ENCODE measurements at places on chromosomes 16 and 17.

- DNase-seq: no peak
Observed at GRCh38 chr16:24139282-24139681, 116.9 kb upstream of the CACNG3 start.

- no peak for DNase-seq
Observed at GRCh38 chr16:11235703-11235991, 20.4 kb downstream of the SOCS1 start.

DNA sequence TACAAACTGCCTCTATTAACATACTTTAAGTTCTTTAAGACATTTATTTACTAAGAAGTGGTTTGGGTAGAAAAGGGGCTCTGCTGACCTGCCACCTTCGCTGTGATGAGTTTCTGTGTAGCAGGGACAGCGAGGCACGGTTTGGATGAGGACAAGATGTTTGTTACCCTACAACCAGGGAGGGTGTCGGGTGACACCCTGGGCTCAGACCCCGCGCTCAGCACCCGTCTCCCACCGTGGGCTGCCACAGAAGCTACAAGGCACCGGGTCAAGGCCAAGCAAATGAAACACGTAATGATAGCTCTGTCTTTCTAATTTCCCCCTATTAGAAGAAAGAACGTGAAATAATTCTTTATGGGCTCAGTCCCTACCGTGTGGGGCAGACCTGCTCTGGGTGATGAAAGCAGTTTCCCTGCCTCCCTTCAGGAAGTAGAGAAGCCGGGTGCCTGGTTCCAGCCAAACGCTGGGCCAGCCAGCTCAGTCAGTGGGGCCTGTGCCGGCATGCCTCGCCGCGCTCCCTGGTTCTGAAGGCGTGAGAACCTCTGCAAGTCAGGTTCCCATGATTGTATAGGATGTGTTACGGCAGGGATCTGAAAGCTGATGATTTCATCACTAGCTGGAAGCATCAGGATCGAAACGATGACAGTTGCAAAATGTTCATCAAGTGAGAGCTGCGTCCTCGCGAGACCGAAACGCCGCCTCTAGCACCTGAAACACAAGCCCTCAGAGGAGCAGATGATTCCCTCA lies 3.9 kb downstream of the ZNF750 start:
- no peak for DNase-seq

GRCh38 chr16:19765860-19766553 lies 47.9 kb downstream of the IQCK start:
- DNase-seq: peak; percentile 62

DNA sequence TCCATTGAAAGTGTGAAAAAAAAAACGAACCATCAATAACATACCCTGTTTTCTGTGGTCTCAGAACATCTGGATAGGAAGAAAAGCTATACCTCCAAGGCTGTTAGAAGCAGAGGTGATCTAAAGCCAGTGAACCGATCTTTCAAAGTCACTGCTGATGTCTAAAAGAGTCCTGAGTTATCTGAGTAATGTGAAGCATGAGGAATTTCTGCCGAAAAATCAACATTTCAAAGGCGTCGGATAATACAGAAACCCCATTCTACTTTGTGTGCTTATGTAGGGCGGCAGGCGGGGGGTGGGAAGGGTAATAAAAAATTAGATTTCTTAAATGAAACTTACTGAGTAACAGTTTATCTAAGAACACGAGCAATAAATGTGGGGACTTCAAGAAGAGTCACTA lies 3.9 kb downstream of the XYLT1 start:
- no peak for DNase-seq

DNA sequence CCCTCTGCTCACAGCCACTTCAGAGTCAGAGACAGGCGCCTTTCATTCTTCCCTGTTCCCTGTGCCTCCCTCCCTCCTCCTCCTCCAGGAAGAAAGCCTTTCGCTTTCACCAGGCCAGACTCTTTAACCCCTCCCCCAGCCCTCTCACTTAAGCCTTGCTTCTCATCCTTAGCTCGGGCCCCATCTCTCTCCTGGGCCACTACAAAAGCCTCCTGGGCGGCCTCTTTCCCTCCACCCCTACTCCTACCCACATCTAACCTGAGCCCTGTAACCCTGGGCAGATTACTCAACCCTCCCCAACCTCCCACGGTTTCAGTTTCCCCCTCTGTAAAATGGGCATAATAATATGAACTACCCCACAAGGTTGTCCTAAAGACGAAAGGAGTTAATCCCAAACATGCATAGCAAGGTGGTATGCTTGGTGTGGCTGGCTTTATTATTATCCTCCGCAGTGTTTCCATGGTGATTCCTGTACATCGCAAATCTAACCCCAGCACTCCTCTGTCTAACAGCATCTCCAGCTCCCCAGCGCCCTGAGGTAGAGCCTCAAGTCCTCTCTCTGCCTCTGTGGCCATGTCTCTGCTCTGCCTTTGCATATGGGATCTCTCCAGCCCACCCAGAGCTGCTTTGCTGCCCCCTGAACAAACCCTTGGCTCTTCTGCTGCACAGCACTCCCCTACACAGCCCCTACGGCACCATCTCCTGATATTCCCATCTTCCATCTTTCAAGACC lies 17.7 kb downstream of the PIMREG start:
- DNase-seq: no peak

DNA sequence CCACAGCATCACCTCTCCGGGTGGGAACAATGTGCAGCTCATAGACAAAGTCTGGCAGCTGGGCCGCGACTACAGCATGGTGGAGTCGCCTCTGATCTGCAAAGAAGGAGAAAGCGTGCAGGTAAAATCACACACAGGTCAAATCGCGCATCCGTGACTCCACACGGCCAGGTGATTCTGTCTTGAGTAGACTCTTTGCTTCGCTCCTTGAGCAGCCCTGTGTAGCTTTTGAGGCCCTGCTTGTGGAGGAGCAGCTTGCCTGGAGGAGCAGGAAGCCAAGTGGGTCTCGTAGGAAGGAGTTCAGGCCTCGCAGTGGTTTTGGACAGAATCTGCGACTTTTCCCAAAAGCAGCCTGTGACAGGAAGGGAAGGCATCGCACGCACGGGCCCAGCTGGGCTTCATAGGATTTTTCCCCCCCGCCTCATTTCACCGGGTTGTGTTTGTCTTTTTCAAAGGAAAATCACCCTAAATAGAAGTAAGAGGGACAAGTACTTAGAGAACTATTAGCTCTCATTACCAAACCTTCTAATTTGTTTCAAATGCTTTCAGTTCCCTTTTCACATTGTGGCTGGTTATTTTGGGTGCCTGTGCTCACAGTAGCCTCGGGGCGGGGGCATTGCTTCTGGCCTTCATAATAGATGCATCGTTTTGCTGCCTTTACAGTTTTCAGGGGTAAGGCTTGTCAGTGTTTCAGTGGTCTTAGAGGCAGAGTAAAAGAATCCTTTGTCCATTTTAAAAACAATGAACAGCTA lies 71.5 kb downstream of the SEC14L1 start:
- no peak for DNase-seq

DNA sequence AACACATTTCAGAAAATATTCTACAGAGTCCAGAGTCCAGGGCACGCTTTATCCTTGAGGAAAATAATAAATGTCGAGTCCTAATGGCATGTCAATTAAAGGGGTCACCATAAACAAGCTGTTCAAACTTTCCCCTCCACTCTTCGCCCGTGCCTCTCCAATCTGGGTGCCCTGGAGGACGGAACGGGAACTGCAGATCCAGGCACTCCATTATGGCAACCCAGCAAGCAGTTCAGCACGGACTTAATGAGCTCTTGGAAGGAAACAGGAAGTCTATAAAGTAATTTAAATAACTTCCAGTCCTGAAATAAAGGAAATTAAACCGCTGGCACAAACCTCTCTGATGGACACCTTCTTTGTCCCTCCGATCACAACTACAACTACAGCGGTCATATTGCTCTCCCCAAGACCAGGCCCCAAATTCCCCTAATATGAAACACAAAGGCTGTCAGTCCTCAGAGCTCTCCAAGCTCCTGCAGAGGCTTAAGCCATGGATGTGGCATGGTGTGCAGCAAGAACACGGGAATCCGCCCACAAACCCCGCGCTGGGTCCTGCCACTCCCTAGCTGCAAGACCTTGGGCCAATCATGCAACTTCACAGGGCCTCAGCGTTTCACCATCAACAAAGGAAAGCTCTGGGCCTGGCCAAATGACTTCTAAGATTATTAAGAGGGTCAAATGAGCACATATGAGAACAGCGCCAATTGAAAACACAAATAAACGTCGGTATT lies 52.6 kb downstream of the ZFHX3 start:
- no peak for DNase-seq

- no peak for DNase-seq
Observed at GRCh38 chr16:27114006-27114405, 47.3 kb downstream of the C16orf82 start.

DNA sequence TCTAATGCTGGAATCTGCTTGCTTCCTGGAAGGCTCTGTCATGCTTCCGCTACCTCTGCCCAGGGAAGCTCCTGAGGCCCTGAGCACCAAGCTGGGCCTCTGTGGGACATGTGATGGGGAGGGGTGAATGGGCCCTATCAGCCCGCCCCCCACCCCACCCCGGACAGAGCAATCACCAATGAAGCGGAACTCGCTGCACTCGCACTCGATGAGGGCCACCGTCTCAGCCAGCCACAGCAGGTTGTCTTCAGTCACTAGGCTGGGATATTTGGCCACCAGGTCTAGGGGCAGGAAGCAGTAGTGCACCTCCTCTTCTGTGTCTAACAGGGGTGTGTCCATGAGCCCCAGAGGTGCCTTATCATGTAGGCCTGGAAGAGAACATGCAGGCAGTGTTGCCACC lies 23.6 kb downstream of the KCTD19 start:
- no peak for DNase-seq

GRCh38 chr17:29401258-29401657 lies 11.1 kb downstream of the TAOK1 start:
- DNase-seq: no peak

DNA sequence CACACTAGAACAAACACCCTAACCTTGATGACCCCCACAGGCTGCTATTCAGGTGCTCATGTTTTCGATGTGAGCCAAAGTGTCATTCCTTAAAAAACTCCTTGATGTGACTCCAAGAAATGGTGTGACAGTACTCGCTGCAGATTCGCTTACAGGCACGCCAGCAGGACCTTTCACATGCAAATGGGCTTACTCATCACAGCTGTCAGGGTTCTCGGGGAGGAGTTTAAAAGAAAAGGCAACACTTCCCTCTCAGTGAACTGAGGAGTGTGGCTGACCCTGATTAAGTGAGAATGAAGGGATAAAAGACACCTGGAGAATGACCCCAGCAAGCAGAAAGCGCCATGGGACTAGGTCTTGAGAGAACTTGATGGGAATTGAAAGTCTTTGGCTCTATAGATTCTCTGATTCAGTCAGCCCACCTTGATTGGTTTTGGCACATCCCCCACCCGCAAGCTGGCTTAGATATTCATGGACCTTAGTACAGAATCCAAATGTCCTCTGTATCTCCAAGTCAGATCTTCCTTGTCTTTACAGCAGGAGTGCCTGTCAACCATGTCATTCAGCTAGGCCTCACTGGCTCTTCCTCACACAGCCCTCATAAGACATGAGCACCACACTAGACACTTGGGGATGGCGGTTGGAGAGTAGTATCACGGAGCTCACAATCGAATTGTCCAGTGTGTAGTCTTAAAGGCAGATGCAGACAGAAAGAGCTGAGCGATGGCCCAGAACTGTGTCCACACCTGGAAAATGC lies 82.6 kb downstream of the HIC1 start:
- DNase-seq: no peak

GRCh38 chr17:1077986-1078711 lies 81.2 kb downstream of the TIMM22 start:
- DNase-seq: no peak

DNA sequence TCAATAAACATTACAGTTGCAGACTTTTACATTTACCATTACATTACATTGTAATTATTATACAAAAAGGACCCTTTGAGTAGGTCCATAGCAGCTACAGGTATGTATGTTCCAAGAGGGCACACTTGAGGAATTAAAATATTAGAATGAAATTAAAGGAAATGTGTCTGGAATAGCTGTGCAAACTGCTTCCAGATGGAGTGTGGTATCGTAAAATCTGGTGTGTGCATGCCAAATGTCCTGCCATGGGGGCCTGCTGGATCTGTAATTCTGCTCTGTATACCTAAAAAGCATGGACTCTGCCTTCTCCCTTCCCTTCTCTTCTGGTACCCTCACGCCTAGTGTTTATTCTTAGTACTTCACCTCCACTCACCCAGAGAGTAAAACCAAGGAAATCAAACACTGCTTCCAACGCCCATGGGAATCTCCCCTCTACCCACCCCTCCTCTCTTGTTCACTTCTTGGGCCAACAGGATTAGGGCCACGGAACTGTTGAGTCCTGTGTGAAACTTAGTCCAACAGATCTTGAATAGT lies 38.7 kb downstream of the STH start:
- no peak for DNase-seq

DNA sequence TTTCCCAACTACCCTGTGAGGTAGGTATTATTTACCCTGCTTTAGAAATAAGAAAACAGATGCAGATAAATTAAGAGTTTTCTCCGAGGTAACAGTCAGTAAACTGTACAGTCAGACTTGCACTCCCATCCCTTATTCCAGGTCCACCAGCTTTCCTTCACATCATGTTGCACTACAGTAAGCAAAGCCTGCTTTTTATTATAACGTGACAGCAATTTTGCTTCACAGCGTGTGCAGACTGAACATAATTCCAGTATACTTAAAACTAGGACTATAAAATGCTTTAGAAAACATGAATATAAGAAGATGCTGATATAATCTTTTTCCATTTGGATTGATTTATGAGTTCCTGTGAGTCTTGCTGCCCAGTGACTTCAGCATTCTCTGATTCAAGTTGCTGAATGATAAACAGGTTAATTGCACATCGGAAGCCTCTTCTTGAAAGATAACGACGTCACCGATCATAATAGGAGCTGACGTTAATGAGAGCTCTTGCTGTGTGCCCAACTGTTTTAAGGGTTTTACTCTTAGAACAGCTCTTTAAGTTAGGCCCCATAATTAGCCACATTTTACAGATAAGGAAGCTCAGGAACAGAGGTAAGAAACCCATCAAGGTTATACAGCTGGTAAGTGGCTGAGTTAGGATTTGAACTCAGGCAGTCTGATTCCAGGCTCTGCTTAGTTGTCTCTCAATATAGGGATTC lies 1.4 kb downstream of the LIG3 start:
- no peak for DNase-seq

DNA sequence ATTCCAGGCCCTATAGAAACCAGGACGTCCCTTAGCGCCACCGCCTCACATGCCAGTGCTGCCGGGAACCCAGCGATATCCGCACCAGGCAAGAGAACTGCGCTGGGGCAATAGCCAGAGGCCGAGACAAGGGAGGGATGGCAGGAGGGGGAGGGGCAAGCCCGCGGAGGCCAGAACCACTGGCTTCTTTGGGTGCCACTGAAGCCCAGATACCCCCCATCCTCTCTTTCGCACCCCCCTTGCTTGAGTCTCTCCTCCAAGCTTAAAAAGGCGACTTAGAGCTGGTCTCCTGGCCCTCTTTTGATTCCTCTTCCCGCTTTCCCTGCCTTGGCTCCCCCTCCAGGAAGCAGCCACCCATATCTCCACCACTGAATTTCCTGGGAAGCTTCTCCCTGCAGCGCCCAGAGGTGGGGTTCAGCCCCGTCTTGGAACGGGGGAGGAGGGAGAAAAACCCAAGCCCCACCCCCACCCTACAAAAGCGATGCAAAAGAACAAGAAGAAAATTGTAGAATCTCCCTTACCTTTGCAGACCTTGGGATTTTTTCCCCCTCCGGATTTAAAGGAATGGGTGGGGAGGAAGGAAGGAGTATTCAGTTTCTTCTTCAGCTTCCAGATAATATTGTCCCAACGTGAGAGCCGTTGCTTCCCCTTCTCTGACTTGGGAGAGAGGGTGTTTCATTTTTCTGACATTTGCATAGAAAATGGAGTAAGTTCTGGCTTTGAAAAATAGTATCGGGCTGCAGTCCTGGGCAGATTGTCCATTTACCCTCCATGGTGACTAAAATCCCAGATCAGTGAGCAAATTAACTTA lies 622 bp downstream of the HOXB6 start:
- no peak for DNase-seq
